ENCODE measurements at places on chromosomes 3 and 15. TPM values are rescaled to one million over a fixed set of nuclear protein-coding genes. Genes with fewer than 3 reads are reported as not detected.

The CLDN1 gene
- 0.32 TPM for total RNA-seq

The FSTL1 gene
- total RNA-seq: 1,234 TPM

The PLCL2 gene
- total RNA-seq: 4.9 TPM

The WDR93 gene
- total RNA-seq: not detected

The ITIH3 gene
- 0.65 TPM for total RNA-seq
